ENCODE measurements at places on chromosomes 6 and 20.

- no peak for DNase-seq
These were observed 319.2 kb upstream of the PLN start for GRCh38 chr6:118228886-118229285.

- no peak for DNase-seq
These were observed 213.1 kb downstream of the PREX1 start for GRCh38 chr20:48614593-48615274.

- DNase-seq, result no peak
These were observed 83.3 kb upstream of the DUSP22 start for GRCh38 chr6:208938-209337.

- no peak for DNase-seq
These were observed 18.6 kb upstream of the MYT1 start for GRCh38 chr20:64145458-64146300.

GRCh38 chr20:18922251-18922650 lies 108.7 kb downstream of the SCP2D1 start:
- no peak for DNase-seq

GRCh38 chr20:34573541-34574300 lies 15.2 kb downstream of the MAP1LC3A start:
- no peak for DNase-seq

DNA sequence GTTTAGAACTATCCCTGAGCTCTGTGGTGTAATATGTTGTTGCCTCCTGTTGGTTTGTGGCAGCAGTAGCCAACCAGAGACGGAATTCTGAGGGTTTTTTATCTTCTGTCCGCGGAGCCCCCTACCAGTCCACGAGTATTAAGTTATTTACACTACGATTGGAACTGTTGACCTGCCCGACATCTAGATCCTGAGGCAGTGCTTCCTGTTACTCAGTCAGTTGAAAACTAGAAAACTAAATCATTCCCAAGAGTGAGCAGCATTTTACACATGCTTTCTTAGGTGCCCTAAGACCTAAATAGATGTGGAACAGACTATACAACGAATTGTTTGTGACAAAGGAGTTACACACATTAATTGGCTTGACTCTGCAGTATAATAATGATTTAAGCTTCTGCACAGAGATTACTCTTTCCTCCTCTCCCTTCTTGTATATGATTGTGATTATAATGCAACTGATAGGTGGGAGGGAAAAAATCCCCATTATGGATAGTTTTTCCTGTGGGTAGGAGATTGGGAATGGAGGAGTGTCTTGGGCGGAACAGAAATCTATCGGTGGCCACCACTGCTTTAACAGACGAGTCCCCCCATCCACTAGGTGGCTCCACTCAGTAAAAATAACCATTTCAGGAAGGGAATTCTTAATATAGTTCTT lies 1.7 kb downstream of the LOC128125822 start:
- no peak for DNase-seq

- DNase-seq, result no peak
These were observed 229.7 kb upstream of the HTR1E start for GRCh38 chr6:86707545-86708120.

DNA sequence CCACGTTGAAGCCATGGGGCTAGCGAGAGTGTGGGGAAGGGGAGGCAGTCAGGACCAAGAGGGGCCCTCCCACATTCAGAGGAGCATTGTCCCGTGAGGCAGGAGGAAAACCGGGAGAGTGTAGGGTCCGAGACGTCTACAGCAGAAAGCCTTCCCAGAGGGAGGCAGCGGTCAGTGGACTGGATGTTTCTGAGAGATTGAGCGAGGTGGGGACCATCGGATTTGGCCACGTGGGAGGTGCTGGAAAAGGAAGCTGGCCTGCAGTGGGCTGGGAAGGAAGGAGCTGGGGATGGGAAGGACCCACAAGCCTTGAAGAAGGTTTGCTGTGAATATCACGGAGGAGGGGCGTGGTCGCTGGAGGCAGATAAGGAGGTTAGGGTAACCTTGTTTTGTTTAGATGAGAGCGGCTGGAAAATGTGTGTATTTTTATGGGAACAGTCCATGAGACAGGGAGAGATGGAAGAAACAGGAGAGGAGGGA lies 119.0 kb upstream of the RNF24 start:
- DNase-seq, result no peak

DNA sequence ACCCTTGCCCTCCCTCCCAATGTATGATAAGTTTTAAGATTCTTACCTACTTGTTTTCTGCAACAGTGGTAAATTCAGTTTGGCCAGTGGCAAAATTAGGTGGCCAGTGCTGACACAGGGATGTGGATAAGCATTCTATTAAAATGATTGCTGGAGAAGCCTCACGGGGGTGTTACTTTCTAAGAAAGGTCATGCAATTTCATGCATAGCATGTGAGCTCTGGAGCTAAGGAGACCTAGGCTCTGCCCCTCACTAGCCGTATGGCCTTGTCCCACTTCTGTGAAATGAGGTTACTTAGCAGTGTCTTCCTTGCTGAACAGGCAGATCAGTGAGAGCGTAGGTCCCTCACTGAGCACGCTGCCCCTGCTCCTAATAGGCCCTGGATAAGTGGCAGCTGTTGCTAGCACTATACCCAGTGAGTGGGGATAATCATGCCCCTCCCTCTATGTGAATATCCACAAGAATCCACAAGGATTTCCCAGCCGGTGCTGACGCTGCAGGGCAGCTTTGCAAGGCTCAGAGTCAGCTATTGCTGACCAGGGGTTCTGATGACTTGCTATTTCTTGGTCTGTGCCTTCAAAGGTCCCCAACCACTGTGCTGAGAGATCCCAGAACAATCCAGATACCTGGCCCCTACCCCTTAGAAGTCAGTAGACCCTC lies 86.5 kb upstream of the MRPS10 start:
- DNase-seq, result no peak

GRCh38 chr6:110067837-110068591 lies 89.9 kb downstream of the GPR6 start:
- DNase-seq, result no peak

DNA sequence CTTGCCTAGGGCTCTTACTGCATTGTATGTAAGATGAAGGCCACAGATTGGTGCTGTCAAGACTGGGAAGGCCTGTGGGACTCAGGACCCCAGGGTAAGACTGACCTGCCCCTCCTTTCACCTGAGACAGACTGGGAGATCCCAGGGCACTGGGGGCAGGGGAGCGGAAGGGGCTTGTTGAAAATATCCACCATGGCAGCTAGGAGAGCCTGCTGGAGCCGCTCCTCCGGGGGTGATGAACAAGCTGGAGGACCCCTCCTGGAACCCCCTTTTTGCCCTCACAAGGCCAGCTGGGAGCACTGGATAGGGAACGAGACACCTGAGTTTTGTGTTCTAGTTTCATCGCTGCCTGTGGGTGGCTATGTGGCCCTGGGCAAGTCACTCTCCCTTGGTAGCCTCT lies 9.2 kb upstream of the SDCBP2 start:
- DNase-seq, result no peak

GRCh38 chr6:107800564-107801164 lies 23.4 kb downstream of the SCML4 start:
- no peak for DNase-seq

DNA sequence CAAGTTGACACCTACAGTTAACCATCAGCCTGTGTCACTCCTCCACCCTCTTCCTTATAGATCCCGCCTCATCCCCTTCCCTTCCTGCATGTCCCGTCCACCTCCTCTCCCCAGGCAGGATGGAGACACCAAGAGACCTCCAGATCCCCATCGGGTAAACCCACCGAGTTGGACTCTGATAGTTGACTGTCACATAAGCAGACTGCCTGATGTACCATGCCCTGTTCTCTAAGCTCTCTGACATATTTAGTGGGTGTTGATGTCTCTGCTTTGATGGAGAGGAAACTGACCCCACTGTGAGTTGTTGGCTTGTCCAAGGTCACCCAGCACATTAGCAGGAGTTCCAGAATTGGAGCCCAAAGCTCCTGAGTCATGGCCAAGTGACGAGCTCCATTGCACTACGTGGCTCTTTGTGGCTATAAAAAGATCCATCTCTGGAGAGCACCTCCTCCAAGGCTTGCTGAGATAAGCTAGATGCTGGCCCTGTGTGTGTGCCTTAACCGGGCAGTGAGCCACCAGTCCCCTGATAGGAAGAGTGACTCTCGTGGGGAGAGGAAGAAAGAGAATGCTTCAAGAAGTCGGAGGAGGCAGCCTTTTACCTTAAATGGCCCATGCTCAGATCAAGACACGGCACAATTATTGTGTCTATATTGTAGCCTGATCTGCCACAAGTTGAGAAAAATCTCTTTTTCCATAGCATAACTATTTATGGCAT lies 236.0 kb upstream of the ECI2 start:
- no peak for DNase-seq

DNA sequence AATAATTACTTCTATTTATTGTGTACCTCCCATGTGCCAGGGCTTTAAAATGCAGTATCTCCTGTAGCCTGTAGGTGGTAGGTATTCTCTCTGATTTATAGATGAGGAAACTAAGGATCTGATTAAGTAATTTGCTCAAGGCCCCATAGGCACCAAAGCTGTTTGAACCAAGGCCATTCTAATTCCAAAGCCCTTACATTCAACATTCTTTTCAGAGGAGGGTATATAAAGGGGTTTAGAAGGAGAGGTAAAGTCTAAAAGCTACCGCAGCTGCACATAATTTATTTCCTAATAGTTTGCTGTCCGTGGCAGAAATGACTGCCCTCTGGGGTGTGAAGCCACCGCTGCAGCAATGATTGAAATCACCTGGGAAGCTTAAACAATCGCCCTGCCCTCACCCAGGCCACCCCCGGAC lies 95.0 kb upstream of the FAM8A1 start:
- DNase-seq, result no peak

DNA sequence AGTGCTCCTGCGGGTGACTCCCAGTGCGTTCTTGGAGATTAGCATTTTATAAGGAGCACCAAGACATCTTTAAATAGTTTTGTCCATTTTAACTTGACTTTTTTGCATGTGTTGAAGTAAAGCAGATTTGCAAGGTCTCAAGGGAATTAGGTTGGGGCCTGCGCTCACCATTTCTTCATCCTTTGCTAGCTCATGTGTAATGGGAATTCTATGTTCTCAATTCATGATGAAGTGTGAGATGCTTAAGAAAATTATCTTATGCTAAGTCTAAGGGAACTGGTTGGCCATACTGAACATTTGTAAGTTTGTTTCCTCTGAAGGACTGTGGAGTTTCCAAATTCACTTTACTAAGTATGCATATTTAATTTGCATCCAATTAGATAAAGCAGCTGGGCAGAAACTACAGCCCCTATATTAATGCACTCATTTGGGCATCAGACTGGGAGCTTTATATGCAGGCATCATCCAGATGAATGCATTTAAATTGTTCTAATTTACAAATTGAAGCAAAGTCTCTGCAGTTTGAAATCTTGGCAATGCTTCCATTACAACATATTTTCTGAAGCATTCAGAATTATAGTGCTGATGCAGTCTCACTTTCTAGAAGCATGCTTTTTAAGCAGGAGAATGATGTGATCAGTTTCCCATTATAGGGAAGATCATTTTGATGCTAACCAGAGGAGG lies 108.3 kb upstream of the AKAP12 start:
- DNase-seq, result no peak

GRCh38 chr6:21802175-21802822 lies 208.7 kb downstream of the SOX4 start:
- no peak for DNase-seq

- DNase-seq, result no peak
These were observed 114.5 kb downstream of the FYN start for GRCh38 chr6:111758608-111759329.

DNA sequence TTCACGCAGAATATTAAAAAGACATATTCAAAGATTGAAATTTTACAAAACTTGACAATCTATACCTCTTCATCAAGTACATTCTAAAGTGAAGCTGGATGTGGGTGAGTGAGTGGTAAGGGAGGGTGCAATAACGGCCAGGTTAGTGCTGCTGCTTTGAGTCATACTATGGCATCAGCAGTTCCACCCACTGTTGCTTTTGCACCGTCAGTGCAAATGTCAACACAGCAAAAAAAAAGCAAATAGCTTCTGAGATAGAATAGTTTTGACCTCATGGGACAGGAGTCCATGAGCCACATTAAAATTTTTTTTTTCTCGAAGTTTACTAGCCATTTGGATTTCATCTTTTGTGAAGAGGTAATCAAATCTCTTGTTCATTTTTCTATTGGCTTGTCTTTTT lies 31.8 kb downstream of the PSMF1 start:
- no peak for DNase-seq

DNA sequence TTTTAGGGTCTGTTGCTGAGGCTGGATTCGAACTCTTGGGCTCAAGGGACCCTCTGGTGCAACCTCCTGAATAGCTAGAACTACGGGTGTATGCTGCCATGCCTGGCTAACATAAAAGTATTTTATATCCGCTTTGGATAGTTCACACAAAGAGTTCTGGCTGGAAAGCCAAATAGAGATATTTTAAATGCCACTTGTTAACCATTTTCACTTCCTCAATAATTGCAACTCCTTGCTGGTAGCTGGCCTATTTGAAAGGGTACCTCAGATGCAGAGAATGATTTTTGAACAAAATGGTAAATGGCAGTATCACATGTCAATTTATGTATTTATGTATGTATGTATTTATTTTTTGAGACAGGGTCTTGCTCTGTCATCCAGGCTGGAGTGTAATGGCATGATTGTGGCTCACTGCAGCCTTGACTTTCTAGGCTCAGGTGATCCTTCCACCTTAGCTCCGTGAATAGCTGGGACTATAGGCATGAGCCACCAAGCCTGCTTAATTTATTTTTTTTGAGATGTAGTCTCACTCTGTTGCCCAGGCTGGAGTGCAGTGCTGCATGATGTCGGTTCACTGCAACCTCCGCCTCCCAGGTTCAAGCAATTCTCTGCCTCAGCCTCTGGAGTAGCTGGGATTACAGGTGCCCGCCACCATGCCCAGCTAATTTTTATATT lies 12.9 kb upstream of the JARID2 start:
- DNase-seq, result no peak

DNA sequence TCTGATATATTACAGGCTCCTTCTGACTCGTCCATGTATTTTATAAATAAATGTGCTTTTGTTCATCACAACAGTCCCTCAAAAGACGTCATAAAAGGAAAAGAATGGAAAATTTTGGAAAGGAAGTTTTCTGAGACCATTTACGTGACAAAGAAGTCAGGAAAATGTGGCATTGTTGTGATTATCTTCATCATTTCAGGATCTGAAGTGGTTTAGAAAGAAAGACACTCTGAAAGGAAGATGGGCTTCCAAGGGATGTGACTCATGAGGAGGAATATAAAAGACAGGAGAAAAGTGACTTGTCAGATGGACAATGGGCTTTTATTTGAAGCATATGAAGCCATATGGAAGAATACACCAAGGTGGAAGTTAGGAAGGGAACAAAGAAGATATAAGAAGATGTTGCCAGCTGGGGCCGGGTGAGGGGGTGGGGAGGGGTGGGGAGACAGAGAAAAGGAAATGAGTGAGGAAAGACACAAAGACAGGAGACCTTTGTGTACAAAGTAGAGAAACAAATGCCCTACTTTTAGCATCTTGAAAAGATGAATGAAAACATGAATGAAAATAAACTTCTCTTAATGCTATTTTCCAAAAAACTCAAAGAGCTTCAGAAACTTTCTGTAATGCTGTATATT lies 190.3 kb upstream of the PREP start:
- DNase-seq, result no peak

- no peak for DNase-seq
These were observed 90.4 kb downstream of the FNDC1 start for GRCh38 chr6:159259441-159260125.

- no peak for DNase-seq
These were observed 18.0 kb downstream of the TFEB start for GRCh38 chr6:41717392-41717736.

Measured in NCI-H187 treated with DMSO at 0.1 percent for 48 hours (cell line).